Islet precursor cell (in vitro differentiated cells): ENCODE measurements at places on chromosomes 6 and 20.
A peak's percentile ranks its signal among the peaks of the same experiment; 100 is the strongest.

GRCh38 chr6:37565267-37566110, 65.8 kb upstream of the CCDC167 start:
- peak; percentile 94 for DNase-seq

- no peak for DNase-seq
These were observed 34.4 kb downstream of the DSE start for GRCh38 chr6:116405138-116405537.

GRCh38 chr6:2109796-2110195, 135.6 kb downstream of the GMDS start:
- no peak for DNase-seq

DNA sequence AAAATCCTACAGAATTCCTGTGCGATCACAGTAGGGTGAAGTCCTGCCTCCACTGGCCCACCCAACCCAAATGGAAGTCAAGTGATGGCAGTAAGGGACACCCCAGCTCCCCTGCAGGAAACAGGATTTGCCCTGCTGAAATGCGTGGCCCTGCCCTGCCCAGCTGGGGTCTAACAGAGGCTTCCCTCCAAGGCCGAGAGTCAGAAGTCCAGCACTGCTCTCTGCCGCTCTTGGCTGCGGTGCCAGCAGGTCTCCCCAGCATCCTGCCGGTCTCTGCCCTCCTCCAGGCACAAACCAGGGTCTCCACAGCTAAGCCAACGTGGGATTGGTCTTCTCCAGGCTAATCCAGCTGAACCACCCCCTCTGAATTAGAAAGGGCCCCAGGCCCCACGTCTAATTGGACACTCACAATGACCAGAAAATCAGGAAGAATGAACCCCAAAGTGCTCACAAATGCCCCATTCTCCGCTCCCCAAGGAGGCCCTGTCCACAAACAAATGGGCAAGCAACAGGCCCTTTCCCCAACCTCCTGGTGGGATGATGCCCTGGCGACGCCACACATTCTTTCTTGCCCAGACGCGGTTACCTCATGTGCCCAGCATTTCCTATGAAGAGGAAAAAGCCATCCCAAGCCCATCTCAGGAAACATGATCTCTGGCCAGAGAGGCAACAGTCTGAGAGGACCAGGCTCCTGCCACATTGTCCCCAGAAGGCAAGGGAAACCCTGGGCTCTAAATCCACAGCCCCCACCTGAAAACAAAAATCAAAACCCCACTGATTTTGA, 117.2 kb downstream of the BANF2 start:
- DNase-seq = no peak

DNA sequence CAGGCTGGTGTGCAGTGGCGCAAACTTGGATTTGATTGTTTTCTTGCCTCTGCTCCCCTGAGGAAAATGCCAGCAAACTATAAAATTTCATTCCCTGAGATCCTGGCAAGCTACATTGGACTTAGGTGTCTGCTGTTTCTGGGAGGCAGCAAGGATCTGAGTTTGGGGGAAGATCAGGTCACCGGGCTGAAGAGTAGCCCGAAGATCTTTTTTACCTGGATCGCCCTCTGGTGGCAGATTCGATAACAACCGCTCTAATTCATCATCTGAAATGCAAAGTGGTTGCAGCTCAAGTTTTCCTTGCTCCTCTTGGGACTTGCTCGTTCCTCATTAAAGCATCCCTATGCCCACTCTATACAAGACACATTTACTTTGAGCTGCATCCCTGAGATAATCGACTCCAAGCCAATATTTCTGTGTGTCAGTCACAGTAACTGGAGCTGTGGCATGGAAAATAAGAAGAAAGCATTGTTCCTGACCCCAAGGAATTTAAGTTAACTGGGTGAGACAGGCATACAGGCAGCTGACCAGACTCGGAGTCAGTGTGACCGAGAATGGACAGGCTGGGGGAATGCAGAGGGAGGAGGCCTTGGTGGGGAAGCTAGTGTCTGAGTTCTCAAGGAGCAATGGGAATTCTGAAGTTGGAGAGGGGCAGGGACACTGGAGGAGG, 131.8 kb upstream of the PROKR2 start:
- peak; percentile 76 for DNase-seq

DNA sequence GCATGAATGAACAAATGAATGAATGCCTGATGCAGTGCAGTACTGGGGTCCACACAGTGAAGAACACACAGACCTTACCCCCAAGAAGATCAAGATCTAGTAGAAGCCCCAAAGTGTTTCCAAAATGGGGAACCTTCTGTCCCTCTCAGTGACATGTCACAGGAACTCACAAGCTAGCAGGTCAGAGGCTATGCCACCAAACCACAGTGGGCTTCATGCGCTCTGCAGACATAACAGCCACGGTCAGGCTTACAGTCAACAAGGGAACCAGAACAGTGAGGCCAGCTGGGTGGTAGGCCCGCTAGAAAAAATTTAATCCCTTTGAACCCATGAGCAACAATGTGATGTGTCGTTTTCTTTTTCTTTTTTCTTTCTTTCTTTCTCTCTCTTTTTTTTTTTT, 20.2 kb upstream of the ARFGEF2 start:
- DNase-seq = no peak

DNA sequence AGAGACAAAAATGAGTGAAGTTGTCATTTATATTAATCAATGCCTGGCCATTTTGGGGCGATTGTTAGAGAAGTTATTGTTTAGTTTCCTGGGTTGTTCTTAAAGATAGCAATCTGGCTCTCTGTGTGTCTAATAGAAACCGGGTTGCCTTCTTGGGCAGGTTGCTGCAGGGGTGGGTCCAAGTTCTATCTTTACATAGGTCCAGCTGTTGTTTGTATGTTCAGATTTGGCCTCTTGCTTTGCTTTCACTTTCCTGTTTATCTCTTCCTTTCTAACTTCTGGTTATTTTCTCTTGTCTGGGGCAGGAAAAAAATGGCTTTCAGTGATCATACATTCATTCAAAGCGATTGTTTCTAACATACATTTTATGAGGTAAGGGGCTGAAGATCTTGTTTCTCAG, 128.4 kb upstream of the NOX3 start:
- no peak for DNase-seq

GRCh38 chr6:126661646-126662045, 321.7 kb downstream of the CENPW start:
- DNase-seq = no peak

DNA sequence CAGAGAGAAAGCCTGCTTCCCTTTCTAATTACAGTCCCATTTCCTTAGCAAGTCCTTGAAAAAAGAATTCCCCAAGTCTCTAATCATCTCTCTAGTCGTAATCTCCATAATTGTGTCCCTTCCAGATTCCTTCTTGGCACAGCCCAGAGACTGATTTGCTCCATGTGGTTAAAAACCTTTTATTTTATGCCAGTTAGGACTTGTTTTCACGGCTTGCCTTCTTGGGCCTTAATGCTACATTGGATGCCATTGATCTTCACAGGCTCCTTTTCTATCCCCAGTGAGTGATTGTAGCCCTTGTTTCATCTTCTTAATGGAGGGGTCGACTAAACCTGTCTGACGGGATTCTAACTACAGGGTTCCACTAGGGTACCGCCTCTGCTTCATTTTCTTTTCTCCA, 650.6 kb upstream of the ARID1B start:
- DNase-seq = peak; percentile 56

- DNase-seq = peak; percentile 63
These were observed 64.9 kb downstream of the C6orf58 start for GRCh38 chr6:127641905-127642304.

DNA sequence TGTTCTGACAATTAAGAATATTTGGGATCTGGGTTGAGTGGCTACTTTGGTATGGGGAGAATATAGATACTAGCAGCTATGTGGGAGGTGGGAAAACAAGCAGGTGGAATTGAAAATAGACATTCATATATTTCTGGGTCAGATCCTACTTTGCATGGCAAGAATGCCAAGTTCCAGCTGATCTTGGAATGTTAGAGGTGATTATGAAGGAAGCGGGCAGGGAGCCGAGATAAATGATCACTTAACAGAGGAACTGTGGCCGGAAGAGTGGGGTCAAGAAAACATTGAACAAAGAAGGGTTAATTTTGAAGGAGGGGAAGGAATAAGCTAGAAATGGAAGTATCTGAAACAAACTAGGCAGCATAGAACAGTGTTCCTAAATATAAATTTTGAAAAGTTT, 15.4 kb downstream of the PLCB1 start:
- DNase-seq = no peak

DNA sequence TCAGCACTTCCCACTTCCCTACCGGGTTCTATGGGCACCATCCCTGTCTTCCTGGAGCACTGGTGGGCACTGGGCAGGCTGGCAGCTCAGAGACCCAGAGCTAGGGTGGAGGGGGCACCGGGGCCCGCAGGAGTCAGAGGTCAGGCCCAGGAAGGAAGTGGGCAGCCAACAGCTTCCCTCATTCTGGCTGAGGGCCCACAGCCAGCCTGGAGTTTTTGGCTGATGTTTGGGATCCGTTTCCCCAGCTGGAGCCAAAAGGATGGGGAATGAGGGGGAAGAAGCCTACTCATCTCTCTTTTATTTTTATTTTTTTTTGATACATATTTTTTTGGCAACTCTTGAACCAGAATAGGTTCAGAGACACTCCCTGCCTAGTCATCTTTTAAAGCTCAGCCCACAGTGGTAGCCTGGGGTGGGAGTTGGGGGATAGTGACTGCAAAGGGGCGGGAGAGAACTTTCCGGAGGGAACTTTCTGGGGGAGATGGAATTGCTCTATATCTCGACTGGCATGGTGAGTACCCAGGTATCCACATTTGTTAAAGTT, 54.2 kb upstream of the MLN start:
- no peak for DNase-seq

DNA sequence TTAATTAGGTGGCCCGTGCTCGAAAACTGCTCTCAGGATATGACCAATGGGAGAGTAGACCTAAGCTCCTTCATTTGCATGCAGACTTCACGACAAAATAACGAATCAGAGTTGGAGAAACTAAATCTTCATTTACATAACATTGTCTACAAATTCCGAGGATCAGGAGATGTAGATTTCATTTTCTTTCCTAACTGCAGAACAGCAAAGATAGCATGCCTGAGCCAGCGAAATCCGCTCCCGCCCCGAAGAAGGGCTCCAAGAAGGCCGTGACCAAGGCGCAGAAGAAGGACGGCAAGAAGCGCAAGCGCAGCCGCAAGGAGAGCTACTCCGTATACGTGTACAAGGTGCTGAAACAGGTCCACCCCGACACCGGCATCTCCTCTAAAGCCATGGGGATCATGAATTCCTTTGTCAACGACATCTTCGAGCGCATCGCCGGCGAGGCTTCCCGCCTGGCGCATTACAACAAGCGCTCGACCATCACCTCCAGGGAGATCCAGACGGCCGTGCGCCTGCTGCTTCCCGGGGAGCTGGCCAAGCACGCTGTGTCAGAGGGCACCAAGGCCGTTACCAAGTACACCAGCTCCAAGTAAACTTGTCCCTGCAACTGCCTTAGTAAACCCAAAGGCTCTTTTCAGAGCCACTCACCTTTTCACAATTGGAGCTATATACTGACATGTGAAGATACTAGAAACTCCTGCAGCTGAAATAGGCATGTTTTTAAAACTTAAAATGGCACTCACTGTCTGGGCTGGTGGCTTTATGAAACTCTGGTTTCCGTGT, 96.5 kb downstream of the HFE start:
- peak; percentile 90 for DNase-seq

DNA sequence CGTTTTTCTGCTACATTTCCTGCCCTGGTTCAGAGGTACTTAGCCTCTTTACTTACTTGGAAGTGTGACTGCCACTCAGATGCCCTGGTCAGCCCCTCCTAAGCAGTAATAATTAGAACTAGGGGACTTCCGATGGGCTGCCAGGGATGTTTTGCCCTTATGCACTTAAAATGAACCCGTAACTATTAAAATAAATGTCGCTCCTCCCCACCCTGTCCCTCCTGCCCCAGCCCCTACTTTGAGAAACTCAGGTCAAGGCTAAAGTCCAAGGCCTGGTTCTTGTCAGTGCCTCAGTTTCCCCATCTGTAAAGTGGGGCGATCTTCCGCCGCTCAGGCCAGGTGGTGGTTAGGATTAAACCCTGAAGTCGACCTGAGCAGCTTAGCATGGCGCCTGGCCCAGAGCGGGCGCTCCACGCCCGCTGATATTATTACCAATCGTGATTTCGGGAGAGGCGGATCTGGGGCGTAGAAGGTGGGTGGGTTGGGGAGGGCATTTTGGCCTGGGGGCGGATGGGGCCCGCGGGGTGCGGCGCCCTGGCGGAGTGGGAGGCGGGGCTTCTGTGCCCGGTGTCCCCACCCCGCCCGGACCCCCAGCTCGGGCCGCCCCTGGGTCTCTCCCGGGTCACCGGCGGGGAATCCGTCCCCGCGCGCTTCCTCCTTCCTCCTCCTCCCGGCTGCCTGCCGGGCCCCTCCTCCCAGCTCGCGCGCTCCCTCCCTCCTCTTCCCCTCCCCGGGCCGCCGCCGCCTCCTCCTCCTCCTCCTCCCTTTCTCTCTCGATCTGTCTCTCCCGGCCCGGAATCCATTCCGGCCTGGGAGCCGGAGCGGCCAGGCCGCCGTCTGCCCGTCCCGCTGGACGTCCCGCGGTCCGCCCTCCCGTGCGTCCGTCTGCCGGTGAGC, at the start of gene SRC:
Gene SRC, plus strand, starts transcription at position 802 of the 897 bp plus-strand sequence. CDS start 38,014 bp downstream, outside the sequence.
- peak; percentile 91 for DNase-seq

GRCh38 chr20:10247440-10247839, 28.8 kb downstream of the SNAP25 start:
- no peak for DNase-seq

GRCh38 chr20:20014659-20015058, 2.5 kb upstream of the NAA20 start:
- DNase-seq = no peak

GRCh38 chr20:54176610-54177009, 2.8 kb upstream of the CYP24A1 start:
- DNase-seq = peak; percentile 79

GRCh38 chr6:158371261-158371660, 59.0 kb downstream of the TULP4 start:
- no peak for DNase-seq

DNA sequence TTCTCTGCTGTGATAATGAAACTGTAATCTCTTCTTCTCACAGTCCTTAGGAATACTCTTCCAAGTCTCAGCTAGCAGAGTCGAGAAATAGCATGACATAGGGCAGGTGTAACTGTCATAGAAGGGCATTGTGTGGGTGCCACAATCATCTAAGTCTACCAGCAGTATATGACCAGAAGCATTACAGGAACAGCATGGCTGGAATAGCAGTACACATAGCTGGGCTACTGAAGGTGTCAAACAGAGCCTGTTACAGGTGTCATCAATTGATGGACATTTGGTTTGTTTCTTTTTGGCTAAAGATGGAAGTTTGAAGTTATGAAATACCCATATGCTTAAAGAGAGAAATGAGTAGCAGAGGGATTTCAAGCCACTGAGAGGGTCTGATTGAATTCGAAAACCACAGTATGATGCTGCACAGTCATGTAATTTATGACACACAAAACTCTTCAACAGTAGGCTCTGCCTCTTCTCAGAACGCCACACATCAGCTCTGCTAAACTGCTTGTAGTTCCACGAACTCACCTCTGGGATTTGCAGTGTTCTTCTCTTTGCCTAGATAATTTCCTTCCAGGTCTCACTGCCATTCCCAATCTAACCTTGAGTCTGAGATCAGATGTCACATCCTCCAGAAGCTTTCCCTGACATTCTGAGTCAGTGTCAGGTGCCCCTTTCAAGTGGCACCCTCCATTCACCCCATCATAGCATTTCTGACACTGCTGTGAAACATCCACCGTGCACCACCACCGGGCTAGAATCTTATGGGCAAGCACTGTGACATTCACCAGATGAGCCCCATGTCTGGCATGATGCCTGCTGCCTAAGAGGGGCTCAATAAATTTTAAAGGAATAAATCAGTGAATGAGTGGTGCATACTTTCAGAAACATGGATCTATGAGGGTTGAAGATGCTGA, 151.0 kb downstream of the ADAT2 start:
- DNase-seq = no peak

- peak; percentile 52 for DNase-seq
These were observed 35.2 kb downstream of the HMGCLL1 start for GRCh38 chr6:55543633-55544309.

GRCh38 chr6:15948930-15949900, 179.7 kb upstream of the MYLIP start:
- peak; percentile 75 for DNase-seq
